Activated CD4-positive, alpha-beta T cell treated with anti-CD3 and anti-CD28 coated beads, Interleukin-2, amount 50 U/mL, for 48 hours (primary cell): ENCODE measurements at places on chromosomes 11 and 22.

- no peak for DNase-seq
These were observed 103.5 kb upstream of the RCN1 start for GRCh38 chr11:31987118-31988005.

DNA sequence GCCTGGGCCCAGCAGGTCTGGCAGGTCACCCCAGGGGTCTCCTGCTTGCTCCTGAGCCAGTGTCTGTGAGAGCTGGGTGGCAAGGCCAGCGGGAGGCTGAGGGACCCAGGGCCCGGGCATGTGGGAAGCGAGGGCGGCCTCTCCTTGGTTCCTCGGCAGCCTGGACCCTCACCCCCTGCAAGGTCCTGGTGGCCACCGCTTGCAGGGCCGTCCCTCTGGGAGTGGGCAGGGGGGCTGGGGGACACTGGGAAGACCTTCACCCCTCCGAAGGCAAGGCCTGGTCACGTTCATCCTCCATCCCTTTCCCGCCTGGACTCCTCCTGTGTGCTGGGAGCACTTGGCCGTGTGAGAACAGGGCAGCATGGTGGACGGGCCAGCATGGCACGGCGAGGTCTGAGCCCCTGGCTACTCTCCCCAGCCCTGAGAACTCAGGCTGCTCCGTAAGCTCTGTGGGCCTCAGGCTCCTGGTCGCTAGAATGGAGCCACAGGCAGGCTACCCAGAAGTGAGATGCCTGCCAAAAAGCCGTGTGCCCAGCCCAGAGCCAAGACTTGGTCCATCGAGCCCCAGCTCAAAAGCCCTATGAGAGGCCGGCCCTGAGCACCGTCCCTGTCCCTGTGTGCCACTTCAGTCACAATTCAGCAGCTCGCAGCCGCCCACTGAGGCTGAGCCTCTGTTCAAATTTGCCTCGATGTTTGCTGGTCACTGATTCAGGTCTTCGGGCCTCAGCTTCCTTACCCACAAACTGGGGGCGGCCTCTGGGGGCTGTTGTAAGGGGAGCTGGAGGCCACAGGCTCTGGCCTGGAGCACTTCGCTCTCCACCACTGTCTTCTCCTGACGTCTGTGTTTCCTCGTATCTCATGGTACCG is 45.0 kb downstream of the IGLL1 start:
- DNase-seq: no peak

DNA sequence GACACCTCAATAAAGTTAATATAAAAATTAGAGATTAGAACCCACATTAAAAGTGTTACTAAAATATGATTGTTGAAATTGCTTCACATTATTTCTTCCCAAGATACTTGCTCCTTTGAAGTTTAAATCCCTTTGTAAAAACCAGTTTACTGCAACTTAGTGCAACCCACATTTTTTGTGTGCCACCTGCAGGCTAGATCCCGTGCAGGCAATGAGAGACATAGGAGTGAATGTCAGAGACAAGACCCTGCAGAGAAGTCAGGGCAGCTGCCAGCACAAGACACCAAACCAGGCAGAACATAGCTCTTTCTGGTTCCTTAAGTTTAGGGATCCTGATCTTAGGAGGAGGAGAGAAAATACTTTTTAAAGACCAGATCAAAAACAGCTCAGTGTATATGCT is 142.8 kb upstream of the MTNR1B start:
- no peak for DNase-seq

DNA sequence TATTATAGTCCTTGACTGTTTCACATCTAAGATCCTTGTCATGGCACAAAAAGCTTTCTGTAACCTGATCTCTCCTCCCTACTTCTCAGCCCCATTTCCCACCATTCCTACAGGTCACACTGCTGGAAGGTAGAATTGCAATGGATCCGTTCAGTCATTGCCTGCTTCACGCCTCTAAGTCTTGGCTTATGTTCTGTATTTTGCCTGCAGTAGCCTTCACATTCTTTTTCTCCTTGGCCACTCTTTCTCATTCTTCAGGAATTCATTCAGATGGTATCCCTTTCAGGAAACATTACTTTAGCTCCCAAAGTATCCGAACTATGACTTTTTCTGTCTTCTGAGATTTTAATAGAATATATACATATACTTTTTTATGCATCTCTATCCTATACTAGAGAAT is 731.5 kb downstream of the NTM start:
- DNase-seq: no peak

DNA sequence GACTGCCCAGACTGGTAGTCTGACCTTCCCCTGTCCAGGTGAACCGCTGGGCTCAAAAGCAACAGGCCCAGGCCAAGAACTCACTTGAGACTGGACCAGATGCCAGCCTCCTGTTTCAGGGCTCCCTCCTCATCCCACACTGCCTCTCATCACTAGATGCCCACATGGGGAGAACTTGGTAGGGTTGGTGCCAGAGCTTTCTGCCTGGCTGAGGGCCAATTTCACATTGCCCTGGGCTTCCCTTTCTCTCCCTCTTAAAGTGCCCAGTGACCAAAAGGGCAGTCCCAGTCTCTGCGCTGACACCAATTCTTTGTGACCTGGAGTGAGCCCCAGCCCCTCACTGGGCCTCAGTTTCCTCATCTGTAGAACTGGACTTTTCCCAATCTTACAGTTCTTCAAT is 41.7 kb downstream of the C11orf58 start:
- no peak for DNase-seq

DNA sequence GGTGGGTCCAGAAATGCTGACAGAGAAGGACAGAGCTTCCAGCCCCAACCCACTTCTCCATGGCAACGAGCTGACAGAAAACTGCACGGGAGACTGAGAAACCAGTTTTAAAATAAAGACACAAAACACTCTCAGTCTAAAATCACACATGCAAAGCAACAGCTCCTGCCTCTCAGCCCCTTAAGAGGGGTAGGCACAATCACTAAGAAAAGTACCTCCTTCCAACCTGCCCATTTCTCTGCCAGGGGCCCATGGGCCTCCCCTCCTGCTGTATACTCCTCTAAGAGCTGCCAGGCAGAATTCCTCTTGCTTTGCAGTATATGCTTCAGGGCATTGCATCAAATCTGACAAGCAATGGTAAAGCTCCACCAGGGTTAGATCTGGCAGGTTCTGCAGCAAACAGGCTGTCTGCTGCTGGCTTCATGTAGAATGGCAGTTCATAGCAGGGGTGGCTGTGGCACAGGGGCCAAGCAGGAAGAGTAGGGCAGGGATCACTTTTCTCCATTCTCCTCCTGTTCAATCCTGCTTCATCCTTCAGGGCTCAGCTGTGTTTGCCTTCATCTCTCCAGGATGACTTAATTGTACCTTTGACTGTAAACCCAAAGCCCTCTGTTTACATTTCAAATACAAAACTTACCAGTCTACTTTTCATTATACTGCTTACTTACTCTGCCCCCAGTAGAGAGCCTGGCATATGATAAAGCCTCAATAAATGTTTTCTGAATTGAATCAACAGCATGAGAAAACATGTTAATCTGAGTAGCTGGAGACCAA is 77.7 kb downstream of the KCNC1 start:
- DNase-seq: no peak

DNA sequence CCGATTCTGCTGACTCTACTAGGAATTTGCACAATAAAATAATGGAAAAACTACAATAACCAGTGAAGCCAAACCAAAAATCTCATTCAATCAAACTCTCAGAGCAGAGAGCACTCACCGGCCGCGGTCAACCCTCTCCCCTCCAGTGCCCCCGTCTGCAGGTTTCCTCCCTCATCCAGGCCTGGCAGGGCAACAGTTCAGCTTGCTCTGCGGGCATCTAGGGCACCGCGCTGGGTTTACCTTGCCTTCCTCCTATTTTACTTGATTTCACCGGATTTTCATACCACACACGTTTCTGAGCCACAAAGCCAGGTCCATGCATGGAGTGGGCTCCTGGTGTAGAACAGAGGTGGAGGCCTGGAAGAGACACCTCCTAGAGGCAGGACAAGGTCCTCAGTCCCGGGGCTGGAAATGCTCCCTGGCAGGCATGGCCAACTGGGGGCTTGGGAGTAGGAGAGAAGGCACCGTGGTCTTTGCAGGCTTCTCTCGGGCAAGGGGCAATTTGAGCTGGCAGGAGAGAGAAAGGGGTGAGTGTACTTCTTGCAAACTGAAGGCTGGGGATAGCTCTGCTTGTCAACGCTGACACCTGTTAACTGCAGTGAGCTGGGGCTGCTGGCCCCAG is 938.4 kb downstream of the BRD1 start:
- no peak for DNase-seq

- DNase-seq: no peak
These were observed 640.9 kb downstream of the BRD1 start for GRCh38 chr22:49186762-49187161.

DNA sequence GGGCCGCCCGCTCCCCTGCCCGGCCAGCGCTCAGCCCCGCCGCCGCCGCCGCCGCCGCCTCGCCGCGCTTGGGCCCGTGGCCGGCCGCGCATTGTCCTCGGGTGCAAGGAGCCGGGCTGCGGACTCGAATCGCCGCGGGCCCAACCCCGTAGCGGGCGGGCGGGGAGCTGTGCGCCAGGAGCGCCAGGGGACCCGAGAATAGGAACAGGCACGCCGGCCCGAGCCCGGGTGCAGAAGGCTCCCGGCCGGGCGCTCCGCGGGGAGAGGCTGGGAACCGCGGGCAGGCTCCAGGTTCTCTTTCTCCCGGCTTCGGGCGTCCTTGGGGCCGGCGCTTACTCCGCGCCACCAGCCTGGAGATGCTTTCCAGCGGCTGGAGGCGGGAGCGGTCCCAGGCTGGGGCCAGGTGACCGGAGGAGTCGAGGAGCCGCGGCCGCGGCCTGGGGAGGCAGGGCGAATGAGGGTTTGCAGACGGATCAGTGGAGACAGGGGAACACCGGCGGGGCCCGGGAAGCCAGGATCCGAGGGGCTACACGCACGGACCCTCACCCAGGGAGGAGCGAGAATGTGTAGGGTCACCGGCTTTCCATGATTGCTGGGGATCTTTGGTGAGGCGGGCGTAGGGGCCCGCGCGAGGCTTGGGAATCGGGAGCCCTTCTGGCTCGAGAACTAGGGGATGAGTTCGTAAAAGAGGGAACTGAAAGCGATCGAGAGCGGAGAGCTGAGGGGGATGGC is 726 bp downstream of the PKNOX2 start:
- DNase-seq: peak; percentile 18

DNA sequence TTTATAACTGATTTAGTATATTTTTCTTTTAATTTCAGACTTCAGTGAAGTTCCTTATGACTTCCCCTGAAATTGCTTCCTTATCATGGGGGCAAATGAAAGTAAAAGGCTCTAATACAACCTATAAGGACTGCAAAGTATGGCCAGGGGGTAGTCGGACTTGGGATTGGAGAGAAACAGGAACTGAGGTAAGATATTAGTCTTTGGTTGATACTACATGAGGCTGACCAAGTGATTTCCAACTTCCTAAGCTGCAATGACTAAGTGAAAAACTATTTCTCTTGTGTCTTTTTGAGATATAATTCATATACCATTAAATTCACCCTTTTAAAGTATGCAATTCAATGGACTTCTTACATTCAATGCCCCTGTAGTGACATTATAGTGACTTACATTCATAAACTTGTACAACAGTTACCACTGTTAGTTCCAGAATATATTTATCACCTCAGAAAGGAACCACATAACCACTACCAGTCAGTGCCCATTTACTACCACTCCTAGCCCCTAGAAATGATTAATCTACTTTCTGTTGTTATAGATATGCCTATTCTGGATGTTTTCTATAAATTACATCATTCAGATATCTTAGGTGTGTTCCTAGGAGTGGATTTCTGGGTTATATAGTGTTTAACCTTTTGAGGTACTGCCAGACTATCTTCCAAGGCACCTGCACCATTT is 21.6 kb downstream of the AAMDC start:
- no peak for DNase-seq
